ENCODE measurements at places on chromosomes 11 and 22.

DNA sequence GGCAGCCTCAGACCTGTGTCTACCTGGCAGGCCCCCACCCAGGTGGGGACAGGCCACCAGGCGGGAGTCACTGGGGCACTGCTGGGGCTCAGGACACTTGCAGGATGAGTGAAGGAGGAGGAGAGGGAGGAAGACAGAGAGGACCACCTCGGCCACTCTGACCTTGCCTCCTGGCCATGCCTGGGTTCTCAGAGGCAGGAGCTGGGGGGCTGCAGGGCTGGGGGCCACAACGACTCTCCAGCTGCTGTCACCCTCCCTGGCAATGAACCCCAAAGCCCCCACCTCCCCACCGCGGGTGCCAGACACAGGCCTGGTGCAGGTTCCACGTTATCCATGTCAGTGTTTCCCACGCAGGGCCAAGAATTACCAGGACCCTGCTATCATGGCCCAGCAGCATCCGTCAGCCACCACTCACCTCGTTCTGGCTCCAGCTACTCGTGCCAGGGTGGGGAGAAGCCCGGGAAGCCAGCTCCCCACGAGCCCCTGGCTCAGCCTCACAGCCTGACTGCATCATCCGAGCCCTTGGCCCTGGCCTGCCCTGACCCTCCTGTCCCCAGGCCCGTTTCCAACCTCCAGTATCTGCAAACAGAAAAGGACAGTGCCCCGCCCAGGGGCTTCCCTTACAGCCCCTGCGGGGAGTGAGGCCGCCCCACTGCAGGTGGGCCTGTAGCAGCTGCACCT is 62.4 kb downstream of the BRD1 start:
- DNase-seq, result no peak

GRCh38 chr22:44097263-44098020 is 73.3 kb downstream of the PARVB start:
- DNase-seq, result no peak

DNA sequence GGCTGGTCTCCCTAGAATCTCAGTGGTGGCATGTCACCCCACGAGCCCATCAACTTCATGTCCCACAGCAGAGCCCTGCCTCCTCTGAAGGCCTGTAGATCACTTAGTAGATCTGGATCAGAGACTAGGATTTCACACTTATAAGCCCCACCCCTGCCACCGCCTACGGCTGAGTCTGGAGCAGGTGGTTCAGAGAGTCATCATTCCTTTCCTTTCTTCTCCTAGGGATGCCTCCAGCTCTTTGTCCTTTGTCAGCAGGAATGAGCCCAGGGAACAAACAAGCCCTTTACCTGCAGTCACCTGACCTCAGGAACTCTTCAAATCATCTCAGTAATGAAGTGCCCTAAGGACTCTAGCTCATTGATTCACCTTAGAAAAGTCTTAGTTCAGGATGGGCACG is 37.8 kb downstream of the SCGB1A1 start:
- DNase-seq, result no peak

DNA sequence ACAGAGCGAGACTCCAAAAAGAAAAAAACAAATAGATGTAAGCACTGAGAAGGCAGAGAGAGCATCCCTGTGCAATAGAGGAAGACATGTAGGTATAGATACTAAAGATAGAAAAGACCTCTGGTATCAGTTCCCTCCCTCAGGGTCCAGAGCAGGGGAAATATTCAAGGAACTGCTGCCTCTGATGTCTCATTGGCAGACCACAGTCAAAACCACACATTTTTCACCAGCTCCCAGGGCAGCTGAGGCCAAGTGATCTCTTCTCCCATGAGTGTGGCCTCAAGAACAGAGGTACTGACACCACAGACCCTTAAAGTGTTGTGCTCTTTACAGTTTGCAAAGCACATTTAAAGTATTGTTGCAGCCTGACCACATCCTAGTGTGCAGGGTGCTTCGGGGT is 288.5 kb downstream of the NTM start:
- peak; percentile 41 for DNase-seq

- no peak for DNase-seq
Measured at GRCh38 chr11:72309074-72309598, 65.2 kb upstream of the PHOX2A start.

GRCh38 chr11:134334796-134335571 is 3.2 kb downstream of the GLB1L2 start:
- DNase-seq, result no peak

GRCh38 chr11:16727806-16728205 is 10.6 kb upstream of the C11orf58 start:
- no peak for DNase-seq

DNA sequence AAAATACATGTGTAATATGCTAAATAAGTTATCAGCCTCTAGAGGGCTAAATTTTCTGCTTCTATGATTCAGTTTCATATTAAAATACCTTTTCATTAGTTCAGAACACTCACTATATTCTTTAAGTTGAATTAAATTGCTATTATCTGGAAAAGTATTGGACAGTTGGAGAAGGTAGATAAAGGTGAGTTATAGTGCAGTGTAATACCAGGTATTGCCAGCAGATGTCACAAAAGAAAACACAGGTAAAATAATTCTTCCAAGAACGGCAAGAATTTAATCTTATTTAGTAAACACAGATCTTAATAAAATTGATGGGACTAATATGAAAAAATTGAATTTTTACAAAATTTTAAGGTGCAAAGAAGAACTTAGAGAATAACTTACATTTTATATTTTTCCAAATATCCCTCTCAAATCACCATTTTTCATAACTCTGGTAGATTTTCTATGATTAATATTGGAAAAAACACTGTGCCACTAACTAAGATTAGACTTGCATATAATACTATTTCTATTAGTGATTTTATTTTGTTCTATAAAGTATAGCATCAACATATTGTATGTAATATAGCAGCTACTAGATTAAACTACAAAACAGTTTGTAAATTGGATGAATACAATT is 1.7 kb upstream of the LRRC4C start:
- DNase-seq, result peak; percentile 27

DNA sequence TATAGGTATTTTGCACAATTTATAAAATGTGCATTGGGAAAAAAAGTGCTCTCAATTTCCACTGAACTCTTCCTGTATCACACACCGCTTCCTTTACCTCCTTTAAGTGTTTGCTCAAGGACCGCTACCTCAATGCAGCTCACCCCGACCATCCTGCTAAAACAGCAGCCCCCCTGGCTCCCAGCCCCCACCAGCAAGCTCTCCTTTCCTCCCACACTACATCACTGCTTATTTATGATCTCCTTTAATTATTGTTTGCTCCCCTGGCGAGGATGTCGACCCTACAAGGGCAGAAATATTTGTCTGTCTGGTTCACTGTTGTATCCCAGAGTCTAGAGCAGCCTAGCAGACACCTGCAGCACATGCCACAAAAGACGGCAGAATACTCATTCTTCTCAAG is 10.0 kb downstream of the SHANK2 start:
- DNase-seq, result no peak

GRCh38 chr22:27241430-27242321 is 559.9 kb downstream of the MN1 start:
- DNase-seq, result no peak

DNA sequence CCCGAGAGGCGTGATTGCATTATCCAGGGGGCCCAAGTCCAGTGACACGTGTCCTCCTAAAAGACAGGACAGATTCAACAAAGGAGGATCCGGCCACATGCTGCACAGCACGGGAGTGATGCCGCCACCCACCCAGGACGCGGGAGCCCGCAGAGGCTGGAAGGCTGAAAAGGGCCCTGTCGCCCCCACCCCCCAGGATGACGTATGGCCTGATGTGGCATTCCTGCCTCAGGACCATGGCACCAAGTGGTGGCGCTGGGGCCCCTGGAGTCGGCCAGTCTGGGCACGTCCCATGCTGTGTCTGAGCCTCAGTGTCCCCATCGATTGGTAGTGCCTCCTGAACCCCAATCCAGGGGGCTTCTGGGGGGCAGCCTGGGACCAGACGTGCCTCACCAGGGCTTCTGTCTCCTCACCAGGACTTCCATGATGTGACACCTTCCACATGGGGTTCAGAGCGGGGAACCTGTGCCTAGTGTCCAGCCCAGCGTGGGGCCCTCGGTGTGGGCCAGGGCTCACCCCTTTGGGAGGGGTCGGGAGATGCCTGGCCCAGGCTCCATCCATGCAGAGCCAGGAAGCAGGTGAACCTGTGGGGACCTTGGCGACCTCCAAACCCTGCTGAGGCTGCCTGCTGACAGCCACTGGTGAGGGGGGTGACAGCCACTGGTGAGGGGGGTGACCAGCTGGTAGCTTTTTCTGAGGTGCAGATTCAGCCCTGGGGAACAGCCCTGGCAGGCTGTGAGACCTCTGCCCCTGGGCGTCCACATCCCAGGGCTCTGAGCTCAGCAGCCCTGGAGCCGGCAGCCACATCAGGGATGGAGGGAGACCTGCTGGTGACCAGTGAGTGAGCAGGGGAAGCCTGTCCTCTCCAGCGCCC is 75.3 kb downstream of the KCNQ1 start:
- DNase-seq, result no peak

DNA sequence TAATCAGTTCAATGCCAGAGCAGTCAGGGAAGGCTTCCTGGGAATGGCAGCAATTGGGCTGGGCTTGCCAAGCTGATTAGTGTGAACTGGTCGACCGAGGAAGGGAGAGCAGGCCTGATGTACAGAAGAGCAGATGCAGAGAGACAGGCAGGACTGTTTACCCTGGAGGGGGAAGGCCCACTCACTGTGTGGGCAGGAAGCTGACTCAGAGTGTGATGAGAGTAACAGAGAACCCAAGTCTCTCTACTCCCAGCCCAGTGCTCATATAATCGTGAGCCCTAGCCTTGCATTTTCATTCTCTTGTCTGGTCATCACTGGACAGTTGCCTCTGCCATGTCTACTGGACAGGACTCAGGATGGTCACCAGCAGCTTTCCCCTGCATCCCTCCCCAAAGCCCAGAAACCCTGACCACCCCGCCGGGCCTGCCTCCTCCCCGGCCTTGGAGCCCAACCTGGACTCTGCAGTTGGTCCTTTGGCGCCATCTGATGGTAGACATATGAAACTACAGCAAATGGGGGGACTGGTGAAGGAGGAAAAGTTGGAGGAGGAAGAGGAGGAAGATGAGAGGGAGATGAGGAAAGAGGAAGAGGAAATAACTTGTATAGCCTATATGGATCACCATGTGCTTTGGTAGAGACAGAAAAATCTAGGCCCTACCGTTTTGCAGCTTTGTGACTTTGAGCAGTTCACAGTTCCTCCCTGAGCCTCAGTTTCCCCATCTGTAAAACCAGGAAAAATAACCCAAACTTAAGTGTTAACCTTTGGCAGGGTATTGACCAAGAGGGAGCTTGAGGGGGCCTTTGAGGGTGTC is 43.4 kb upstream of the PRDM11 start:
- peak; percentile 77 for DNase-seq

GRCh38 chr11:64637334-64638017 is 46.5 kb downstream of the SLC22A12 start:
- no peak for DNase-seq

DNA sequence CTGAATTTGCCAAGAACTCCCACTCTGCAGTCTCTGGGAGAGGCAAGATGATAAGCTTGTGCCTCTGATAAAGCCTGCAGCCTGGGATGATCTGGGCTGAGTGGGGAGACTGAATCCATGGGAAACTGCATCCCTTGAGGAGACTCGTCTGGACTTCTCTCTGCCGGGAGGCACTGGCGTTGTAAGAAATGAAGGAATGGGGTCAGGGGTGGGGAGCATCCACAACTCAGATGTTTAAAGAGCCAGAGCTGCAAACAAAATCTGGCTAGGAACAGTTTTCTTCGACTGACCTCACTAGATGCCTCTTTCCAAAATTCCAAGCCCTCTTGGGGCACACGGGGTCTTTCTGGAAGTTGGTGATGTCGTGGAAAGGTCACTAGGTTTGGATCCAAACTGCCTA is 64.4 kb downstream of the SPON1 start:
- no peak for DNase-seq

GRCh38 chr11:73233211-73233610 is 15.1 kb downstream of the P2RY2 start:
- DNase-seq, result no peak

GRCh38 chr11:46475051-46475925 is 83.7 kb upstream of the CHRM4 start:
- DNase-seq, result no peak

- no peak for DNase-seq
Measured at GRCh38 chr11:128783513-128783912, 83.6 kb downstream of the KCNJ1 start.

Measured in GM12865 (cell line).